ENCODE measurements at places on chromosomes 5 and 9.

DNA sequence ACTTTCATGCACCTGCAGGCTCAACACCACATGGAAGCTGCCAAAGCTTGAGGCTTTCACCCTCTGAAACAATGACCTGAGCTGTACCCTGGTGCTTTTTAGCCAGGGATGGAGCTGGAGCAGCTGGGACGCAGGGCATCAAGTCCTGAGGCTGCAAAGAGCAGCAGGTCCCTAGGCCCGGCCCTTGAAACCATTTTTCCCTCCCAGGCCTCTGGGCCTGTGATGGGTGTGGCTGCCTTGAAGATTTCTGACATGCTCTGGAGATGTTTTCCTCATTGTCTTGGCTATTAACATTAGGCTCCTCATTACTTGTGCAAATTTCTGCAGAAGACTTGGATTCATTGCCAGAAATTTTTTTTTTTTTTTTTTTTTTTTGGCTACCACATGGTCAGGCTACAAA, 30.3 kb upstream of the GHR start:
- DNase-seq = no peak

- no peak for DNase-seq
These were observed 7.7 kb downstream of the ICE1 start for GRCh38 chr5:5430136-5430535.

GRCh38 chr9:10041726-10042229, 571.0 kb downstream of the PTPRD start:
- DNase-seq = no peak

DNA sequence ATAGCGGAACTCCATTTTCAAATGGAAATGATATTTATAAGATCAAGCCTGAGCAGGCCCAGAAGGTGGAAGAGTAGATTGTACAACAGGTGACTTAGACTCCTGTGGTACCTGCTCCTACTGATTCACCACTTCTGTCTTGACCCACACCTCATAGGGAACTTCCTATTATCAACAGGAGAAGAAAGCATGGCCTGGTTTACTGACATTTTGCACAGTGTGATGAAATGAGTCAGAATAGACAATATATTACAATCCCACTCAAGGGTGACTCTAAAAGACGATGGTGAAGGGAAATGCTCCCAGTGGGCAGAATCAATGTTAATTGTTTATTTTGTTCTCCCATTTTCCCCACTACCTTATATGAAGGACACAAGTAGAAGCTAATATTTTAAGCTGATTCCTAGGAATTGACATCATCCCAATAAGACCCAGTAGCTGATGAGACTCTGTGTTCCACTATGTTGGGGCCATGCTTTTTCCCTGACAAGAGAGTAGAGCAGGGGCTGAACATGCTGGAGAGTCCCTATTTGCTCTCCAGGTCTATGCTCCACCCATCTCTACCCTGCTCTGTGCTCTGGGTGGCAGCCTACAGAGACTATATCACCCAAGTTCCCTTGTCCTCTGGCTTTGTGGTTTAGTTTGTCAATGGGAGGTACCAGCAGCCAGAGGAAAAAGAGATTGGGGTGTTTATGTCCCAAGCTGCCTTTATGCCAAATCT, 163.4 kb upstream of the FSTL4 start:
- no peak for DNase-seq

Data from NCI-H1694 (cell line).